ENCODE measurements at places on chromosomes 12 and 14.
A peak's percentile ranks its signal among the peaks of the same experiment; 100 is the strongest.

DNA sequence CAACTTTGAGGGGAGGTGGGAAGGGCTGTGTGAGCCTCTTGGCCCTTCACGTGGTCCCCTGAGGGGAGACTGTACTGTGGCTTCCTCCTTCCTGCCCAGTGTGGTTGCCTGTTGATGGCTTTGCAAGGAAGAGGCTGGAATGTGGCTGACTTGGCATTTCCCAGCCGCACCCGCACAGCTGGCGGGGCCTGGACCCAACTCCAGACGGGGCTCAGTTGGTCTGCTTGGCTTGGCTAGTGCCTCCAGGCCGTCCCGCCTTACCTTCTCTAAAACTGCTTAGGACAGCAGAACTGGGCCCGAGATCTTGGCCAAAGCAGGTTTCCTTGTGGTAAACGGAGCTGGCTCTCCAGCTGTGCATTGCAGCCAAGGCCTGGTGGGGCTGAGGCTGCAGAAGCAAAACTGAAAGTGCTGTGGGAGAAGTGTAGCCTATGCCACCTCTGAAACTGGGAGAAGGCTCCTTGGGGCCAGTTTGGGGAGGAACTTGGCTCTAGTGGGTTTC is 139.5 kb downstream of the SMOC1 start:
- DNase-seq = no peak

GRCh38 chr14:106094654-106095189 is 568.3 kb downstream of the TMEM121 start:
- peak; percentile 8 for DNase-seq

GRCh38 chr12:127600211-127600610 is 666.8 kb upstream of the TMEM132C start:
- DNase-seq = no peak

DNA sequence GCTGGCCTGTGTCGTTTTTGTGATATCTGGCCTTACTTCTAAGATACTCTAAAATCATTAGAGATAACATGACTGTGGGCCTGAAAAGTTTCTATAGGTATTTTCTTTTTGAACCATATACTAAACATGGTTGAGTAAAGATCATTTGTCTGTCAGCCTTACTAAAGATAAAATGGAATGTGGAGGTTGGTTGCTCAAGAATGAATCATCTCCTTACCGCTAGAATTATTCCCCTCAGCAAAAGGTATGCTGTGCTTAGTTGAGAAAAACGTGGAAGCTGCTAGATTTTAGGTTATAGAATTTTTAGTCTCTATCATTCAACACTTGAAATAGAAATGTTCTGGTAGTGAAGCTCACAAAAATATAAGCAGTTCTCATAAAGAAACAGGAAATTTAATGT is 407.3 kb downstream of the AEBP2 start:
- no peak for DNase-seq

DNA sequence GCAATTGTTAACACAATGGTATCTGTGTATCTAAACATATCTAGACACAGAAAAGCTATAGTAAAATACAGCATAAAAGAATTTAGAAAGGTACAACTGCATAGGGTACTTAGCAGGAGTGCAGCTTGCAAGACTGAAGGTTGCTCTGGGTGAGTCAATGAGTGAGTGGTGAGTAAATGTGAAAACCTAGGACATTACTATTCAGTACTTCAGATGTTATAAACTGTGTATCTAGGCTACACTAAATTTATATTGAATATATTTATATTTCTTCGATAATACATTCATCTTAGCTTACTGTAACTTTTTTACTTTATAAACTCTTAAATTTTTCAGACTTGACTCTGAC is 409.0 kb upstream of the DCN start:
- no peak for DNase-seq

GRCh38 chr12:105523164-105524057 is 192.9 kb downstream of the C12orf75 start:
- no peak for DNase-seq

DNA sequence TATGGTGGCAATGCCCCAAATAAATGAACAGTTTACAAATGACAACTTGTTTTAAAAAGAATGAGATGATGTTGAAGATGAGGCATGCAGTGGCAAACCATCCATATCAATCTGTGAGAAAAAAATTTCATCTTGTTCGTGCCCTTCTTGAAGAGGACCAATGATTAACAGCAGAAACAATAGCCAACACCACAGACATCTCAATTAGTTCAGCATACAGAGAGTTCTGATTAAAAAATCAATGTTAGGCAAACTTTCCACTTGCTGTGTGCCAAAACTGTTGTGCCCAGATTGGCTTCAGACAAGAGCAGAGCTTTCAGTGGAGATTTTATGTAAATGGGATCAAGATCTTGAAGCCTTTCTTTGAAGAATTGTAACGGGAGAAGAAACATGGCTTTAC is 329.9 kb downstream of the BMP4 start:
- no peak for DNase-seq

DNA sequence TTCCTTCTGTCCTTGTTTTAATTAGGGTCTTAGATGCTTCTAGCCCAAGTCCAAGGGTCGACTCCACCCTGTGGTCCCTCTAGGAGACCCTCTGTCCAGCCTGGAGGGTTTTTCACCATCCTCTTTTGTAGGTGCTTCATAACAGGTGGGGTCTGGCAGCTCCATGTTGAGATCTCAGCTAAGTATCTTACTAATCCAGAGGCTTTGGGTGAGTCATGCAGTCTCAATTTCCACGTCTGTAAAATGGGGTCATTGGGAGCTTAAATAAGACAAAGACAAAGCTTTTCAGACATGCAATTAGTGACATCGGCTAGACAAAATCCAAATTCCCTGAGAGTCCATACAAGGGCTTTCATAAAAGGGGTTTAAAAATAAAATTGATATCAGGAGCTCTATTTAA is 3.2 kb downstream of the HSPB8 start:
- DNase-seq = no peak

- no peak for DNase-seq
These were observed 2.2 kb upstream of the C1S start for GRCh38 chr12:7058163-7058845.

- no peak for DNase-seq
These were observed 21.4 kb downstream of the WNT5B start for GRCh38 chr12:1650260-1650977.

DNA sequence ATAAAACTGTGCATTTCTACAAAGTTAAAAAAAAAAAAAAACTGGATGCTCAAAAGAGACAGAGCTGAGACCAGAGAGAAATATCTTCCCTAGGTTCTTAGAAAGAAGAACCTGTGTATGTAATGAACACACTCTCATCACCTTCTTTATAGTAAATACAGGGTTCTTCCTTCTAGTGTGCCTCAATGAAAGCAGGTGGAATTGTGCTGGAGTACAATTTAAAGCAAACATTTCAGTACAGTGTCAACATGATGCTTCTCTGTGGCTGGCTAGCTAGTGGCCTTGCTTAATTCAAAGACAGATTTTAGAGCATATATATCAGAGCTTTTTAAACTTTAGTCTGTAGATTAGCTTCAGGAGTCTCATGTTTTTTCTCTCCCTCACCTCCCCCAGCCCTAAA is 249.8 kb upstream of the ARHGAP5 start:
- DNase-seq = no peak

DNA sequence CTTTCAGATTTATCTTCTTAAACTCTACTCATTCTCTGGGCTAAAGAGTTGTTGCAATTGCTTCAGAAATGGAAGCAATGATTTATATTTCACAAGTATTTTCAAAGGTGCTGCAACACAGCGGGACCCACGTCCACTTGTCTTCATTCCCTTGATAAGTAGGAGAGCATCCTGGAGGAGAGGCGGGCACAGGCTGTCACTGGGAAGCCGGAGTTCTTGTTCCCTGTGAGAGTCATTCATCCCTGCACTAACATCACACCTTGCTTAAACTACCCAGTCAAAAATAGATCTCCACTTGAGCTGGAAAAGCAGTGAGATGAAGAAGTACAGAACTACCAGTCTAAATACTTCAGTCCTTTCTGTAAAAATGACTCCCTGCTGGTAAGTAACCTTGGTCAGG is 160.5 kb upstream of the RASSF8 start:
- no peak for DNase-seq

DNA sequence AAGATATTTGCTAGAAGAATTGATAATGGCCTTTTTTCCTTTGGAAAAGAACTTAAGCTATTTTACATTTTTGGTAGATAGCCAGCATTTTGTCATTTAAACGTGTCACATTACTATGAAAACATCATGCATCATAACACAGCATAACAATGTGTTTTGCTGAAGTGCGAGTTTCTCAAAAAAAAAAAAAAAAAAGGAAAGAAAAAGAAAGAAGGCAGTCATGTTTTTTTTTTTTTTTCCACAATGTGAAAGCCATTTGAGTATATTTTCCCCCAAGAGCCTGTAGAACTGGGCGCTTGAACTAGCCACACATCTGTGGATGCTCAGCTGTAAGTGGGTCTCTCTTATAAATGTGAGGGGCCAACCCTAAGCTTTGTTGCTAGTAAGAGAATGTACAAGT is 300.1 kb downstream of the AKAP6 start:
- no peak for DNase-seq

DNA sequence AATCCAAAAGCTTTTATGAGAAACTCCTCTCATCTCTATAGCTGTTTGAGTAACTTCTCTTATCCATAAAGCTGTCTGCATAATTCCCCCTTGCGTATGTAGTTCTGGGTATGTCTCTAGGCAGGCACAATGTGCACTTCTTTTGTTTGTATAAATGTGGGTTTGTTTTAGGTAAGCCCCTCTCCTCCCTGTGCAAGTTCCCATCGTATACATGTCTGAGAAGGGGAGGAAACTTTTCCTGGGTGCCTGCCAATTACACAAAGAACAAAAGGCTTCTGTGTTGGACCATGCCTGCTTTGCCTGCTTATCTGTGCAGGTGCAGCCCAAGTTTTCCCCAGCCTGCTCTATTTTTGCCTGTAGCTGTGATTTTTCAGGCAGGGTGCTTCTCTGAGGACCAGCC is 96.7 kb downstream of the CCER1 start:
- DNase-seq = no peak

DNA sequence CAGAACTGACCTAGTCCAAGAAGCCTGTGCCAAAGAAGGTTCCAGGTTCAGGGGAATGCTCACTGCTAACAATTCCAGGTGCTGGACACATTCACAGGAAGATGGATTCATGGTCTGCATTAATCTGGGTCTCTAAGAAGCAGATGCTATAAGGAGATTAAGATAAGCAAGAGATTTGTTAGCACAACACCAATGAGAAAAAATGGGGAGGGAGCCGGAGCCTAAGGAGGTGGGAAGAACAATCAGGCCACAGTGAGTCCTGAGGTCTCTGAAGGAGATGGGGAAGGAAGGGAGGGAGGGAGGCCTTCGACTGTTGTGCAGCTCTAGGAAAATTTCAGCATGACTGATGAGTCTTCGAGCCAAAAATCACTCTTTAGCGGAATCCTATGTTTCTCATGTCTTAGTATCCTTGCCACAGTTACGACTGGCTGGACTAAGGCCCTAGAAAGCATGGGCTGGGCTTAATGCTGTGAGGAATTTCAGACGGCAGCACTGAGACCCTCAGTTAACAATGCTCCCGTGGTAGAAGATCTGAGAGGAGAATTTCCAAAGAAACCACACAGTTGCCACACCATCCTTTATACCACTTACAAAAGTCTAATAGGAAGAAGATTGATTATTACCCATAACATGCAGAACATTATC is 31.5 kb upstream of the PTGDR start:
- DNase-seq = no peak

DNA sequence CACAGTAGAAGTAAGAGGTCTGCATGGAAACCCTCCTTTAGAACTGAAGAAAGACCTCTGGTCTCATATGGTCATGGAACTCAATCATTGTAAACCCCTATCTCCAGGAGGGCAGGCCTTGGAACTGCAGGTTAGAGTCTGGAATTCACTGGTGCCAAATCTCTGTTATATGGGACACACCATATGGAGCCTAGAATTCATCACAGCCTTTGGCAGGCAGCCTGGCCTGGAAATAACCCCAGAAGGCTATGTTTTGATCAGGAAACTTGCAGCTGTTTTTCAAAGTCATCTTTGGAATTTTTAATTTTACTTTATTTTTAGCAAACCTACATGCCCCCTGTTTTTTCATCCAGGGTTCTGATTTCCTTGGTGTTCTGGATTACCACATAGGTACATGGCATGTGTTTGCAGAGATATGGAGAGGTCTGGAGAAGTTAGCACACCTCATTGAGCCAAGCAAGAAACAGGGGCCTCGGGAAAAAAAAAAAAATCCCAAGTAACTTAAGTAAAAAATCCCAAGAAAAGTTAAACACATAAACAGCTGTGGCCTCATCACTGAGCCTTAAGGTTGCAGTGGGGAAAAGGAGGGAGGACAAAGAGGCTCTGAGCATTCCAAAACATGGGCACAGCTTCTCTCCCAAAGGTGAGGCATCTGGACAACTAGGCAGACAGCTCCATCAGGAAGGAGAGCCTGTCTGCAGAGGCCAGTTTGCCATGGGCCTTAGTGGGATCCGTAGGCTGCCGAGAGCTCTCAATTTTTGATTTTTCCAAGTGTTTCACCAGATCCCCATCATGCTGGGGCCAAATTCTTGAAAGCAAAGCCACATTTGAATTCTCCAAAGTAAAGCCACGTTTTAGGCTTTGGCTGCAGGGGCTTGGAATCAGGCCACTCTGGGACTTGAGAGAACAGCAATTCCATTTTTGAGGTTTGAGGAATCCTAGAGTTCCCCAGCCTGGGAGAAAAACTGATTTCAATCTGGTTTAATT is 339.6 kb upstream of the TBX3 start:
- no peak for DNase-seq

All from HEK293T (cell line).